ENCODE measurements at places on chromosomes 4 and X. TPM values are rescaled to one million over a fixed set of nuclear protein-coding genes. Genes with fewer than 3 reads are reported as not detected.

- no peaks in the 10 kb centered on the region for H3K36me3 ChIP-seq
- no peak overlapping the region for H3K4me3 ChIP-seq
- no peaks in the 10 kb centered on the region for H3K4me1 ChIP-seq
- H3K27ac ChIP-seq, result no peak overlapping the region
- DNase-seq, result no peak
These were observed 9.8 kb downstream of the DCAF8L2 start for GRCh38 chrX:27599928-27600327.

GRCh38 chr4:43341741-43342140, 449.2 kb downstream of the GRXCR1 start:
- H3K27ac ChIP-seq, result no peak overlapping the region
- no peaks in the 10 kb centered on the region for H3K36me3 ChIP-seq
- H3K4me3 ChIP-seq, result no peak overlapping the region
- H3K4me1 ChIP-seq, result 0 out of 2 replicates have a peak, but pooled peaks cover 3% of the 10 kb centered on the region
- DNase-seq, result no peak
- H3K27me3 ChIP-seq, result no peaks in the 10 kb centered on the region

DNA sequence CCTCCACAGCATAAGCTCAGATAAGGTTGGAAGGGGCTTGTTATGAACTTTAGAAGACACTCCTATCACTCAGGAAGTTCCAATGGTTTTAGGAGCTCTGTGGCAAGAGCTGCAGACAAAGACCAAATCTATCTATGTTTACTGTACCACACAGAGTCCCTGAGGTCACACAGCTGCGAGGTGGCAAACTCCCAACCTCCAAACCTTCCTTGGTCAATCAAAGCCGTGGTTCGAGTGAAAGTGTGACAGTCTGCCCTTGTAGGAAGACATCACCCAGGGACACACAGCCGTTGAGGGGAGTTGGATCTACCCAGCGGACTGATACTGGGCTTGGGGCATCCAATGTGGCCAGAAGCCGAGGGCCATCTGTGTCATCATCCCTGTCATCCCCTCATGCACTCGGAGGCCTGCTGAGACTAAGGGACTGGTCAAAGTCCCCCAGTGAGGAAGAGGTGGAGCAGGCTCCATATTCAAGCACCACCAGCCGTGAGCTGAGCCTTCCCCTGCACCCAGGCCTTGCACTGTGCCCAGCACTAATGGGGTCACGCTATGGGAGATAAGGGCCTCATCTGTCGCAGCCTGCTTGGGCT, 26.8 kb downstream of the MAN2B2 start:
- H3K4me3 ChIP-seq, result no peak overlapping the region
- DNase-seq, result no peak

DNA sequence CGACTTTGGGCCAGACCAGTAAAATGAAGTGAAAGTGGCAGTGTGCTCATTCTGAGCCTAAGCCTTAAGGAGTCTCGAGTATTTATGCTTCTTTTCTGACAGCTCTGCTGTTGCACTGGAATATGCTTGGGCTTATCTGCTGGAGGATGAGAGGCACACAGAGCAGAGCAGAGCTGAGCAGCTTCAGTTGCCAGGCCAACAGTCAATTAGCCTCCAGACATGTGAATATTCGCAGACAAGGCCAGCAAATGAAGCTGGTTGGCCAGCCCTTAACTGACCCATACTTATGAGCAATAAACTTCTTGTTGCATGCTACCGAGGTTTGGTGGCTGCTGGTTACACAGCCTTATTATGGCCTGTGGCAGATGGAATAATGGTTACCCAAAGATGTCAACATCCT, 203.0 kb upstream of the GEMIN8 start:
- no peak for DNase-seq
- H3K27ac ChIP-seq, result no peak overlapping the region
- peaks cover 5% of the 10 kb centered on the region for H3K4me1 ChIP-seq
- H3K27me3 ChIP-seq, result peaks cover 3% of the 10 kb centered on the region
- peaks cover 11% of the 10 kb centered on the region for H3K36me3 ChIP-seq

GRCh38 chr4:98505992-98506391, 152.4 kb downstream of the TSPAN5 start:
- no peak overlapping the region for H3K27ac ChIP-seq
- no peaks in the 10 kb centered on the region for H3K27me3 ChIP-seq
- peaks cover 4% of the 10 kb centered on the region for H3K36me3 ChIP-seq
- no peak overlapping the region for H3K4me3 ChIP-seq

DNA sequence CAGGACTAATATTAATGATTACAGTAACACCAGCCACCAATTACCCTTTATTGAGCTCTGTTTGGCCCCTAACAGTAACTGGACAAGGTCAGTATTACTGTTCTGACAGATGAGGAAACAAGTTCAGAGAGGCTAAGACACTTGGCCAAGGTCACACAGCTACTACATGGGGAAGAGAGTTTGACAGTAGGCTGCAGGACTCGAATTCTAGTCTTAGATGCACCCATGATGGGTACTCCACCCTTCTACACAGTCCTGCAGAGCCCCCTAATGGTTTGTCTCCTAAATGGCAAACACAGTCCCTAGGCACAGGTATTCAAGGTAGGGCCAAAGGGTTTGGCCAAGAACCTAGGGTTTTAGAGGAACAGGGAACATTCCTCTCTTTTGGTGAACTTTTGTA, 93.9 kb downstream of the NSUN7 start:
- H3K4me1 ChIP-seq, result peaks cover 40% of the 10 kb centered on the region
- no peak overlapping the region for H3K4me3 ChIP-seq
- H3K36me3 ChIP-seq, result no peaks in the 10 kb centered on the region
- H3K27me3 ChIP-seq, result no peaks in the 10 kb centered on the region

GRCh38 chr4:121380776-121381462, at the start of gene QRFPR:
TSS of gene QRFPR (minus strand) at chr4:121381018. CDS start at chr4:121380647, 371 bp downstream.
- H3K36me3 ChIP-seq, result no peaks in the 10 kb centered on the region
- H3K27ac ChIP-seq, result no peak within 1 kb of the TSS
- H3K27me3 ChIP-seq, result peaks cover 58% of the 10 kb centered on the region
- DNase-seq, result peak; percentile 55
- peak within 1 kb of the TSS; percentile 73 for H3K4me3 ChIP-seq

Gene COMMD8
- total RNA-seq, result 8.1 TPM

Gene XPNPEP2
- total RNA-seq, result 0.07 TPM
